Uterus (tissue), 4 donors: ENCODE measurements at places on chromosomes 12 and 14.

DNA sequence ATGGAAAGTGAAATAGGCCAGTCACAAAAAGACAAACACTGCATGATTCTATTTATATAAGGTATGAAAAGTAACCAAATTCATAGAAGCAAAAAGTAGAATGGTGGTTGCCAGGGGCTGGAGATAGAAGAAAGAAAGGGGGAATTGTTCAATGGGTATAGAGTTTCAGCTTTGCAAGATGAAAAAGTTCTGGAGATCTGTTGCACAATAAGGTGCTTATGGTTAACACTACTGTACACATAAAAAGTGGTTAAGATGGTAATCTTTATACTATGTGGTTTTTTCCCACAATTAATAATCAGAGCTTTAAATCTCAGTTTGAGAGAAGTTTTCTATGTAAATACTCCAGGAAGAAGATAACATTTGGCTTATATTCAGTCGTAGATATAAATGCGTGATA lies 73.4 kb downstream of the SLC38A4 start:
- no peak overlapping the region for H3K4me3 ChIP-seq
- DNase-seq, result no peak
- no peak overlapping the region for H3K27ac ChIP-seq
- no peaks in the 10 kb centered on the region for H3K36me3 ChIP-seq
- no peaks in the 10 kb centered on the region for H3K4me1 ChIP-seq
- H3K27me3 ChIP-seq, result no peaks in the 10 kb centered on the region

GRCh38 chr12:27101290-27101689 lies 18.9 kb upstream of the C12orf71 start:
- H3K36me3 ChIP-seq, result no peaks in the 10 kb centered on the region
- no peak overlapping the region for H3K27ac ChIP-seq
- H3K4me3 ChIP-seq, result no peak overlapping the region
- H3K27me3 ChIP-seq, result no peaks in the 10 kb centered on the region
- H3K4me1 ChIP-seq, result no peaks in the 10 kb centered on the region

GRCh38 chr14:72740966-72741825 lies 152.7 kb downstream of the DPF3 start:
- no peaks in the 10 kb centered on the region for H3K4me1 ChIP-seq
- no peak for DNase-seq
- no peaks in the 10 kb centered on the region for H3K36me3 ChIP-seq
- no peak overlapping the region for H3K27ac ChIP-seq
- no peak overlapping the region for H3K4me3 ChIP-seq

- H3K36me3 ChIP-seq, result no peaks in the 10 kb centered on the region
- DNase-seq, result no peak
- H3K4me3 ChIP-seq, result no peak overlapping the region
- H3K27me3 ChIP-seq, result no peaks in the 10 kb centered on the region
- no peak overlapping the region for H3K27ac ChIP-seq
Observed at GRCh38 chr12:55043542-55043941, 23.8 kb downstream of the NEUROD4 start.

DNA sequence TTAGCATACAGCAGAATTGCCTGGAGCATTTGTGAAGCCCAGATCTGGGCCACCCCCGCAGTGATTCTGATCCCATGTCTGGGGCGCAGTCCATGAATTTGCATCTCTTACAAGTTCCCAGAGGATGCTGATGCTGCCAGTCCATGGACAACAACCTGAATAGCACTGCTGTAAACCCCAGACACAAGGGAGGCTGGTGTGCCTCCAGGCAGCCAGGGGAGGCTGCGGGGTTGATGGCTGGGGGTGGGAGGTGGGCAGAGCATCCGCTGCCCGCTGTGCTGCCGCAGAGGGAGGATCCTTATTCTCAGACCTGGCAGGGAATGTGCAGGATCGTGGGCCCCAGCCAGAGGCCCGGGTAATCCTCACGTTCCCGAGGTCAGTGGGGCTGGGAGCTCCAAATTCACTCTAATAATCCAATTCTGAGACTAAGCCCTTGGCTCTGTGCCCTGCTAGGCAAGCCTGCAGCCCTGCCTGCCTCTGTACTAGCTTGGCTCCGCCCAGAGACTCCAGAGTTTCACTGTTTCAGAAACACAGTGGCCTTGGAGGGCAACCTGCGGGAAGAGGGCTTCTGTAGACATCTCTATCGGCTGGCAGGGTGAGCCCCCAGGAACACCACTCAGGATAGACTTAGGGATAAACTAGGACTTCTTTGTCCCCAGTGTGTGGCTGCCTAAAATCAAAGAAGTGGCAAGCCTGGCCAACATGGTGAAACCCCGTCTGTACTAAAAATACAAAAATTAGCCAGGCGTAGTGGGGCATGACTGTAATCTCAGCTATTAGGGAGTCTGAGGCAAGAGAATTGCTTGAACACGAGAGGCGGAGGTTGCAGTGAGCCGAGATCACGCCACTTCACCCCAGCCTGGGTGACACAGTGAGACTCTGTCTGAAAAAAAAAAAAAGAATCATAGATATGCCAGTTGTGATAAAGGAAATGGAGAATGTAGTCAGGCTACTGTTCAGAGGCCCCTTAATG lies 17.8 kb upstream of the MLEC start:
- no peaks in the 10 kb centered on the region for H3K36me3 ChIP-seq
- no peaks in the 10 kb centered on the region for H3K27me3 ChIP-seq
- H3K4me3 ChIP-seq, result no peak overlapping the region
- H3K27ac ChIP-seq, result no peak overlapping the region
- no peak for DNase-seq

- H3K4me3 ChIP-seq, result no peak overlapping the region
- no peaks in the 10 kb centered on the region for H3K36me3 ChIP-seq
- DNase-seq, result no peak
- no peak overlapping the region for H3K27ac ChIP-seq
- H3K27me3 ChIP-seq, result no peaks in the 10 kb centered on the region
Observed at GRCh38 chr14:36214476-36215216, 38.1 kb upstream of the PTCSC3 start.

- no peaks in the 10 kb centered on the region for H3K36me3 ChIP-seq
- no peak for DNase-seq
- H3K4me1 ChIP-seq, result peaks cover 14% of the 10 kb centered on the region
- no peaks in the 10 kb centered on the region for H3K27me3 ChIP-seq
- H3K4me3 ChIP-seq, result peak overlapping the region; percentile 99
Observed at GRCh38 chr12:6604259-6605029, 2.7 kb downstream of the CHD4 start.

GRCh38 chr12:117360222-117360550 lies 1.2 kb downstream of the NOS1 start:
- no peak overlapping the region for H3K27ac ChIP-seq
- no peaks in the 10 kb centered on the region for H3K27me3 ChIP-seq
- no peak for DNase-seq
- no peak overlapping the region for H3K4me3 ChIP-seq
- H3K36me3 ChIP-seq, result no peaks in the 10 kb centered on the region

DNA sequence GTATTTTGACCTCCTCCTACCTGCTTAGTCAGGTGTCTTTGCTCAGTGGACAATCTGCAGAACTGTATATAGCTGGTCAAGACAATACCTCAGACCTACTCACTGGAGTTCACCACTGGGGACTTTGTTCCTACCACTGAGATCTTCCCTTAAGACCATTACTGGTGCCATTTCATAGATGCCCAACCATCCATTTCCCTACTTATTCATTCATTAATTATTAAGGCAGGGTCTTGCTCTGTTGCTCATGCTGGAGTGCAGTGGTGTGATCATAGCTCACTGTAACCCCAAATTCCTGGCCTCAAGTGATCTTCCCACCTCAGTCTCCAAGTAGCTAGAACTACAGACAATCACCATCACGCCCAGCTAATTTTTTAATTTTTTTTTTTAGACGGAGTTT lies 22.8 kb upstream of the CRADD start:
- no peaks in the 10 kb centered on the region for H3K27me3 ChIP-seq
- H3K36me3 ChIP-seq, result no peaks in the 10 kb centered on the region
- no peaks in the 10 kb centered on the region for H3K4me1 ChIP-seq

DNA sequence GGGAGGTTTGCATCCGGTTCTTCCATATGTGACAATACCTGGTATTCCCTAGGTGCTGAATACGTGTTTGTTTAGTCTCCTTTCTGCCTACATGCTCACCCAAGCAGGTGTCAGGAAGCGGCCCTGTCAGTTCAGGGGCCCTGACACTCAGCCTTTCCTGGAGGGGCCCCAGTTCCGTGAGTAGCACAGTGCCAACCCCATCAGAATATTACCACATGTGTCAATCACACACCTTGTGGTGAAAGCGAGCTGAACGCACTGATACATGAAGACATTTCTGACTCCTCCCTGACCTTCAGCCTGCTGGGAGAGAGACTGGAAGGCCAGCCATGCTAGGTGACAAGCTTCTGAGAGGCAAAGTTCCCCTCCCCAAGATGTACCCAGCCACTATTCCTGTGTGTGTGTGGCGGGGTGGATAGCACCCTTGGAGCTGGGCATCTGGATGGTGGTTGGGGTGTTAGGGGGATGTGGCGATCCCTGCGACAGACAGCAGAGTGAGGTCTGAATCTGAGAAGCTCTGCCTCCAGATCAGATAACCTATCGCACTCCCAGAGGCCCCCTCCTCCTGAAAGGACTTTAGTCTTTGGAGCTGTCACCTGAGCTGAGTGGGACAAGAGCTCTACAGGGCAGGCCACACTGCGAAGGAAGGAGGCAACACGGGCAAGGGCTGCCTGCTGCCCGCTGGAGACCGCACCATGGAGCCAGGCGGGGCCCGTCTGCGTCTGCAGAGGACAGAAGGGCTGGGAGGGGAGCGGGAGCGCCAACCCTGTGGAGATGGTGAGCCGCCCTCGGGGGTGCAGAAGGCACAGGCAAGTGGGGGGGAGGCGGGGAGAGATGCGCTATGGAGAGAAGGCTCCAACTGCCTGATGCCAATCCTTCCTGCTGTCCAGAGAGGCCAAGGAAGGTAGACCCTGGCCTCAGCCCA lies at the start of gene SOAT2:
Gene SOAT2 (plus strand): TSS at position 604 of the 925 bp plus-strand sequence. CDS start 92 bp downstream, at position 696.
- no peak within 1 kb of the TSS for H3K4me3 ChIP-seq
- H3K27me3 ChIP-seq, result no peaks in the 10 kb centered on the region
- peaks cover 8% of the 10 kb centered on the region for H3K4me1 ChIP-seq
- no peak within 1 kb of the TSS for H3K27ac ChIP-seq
- no peaks in the 10 kb centered on the region for H3K36me3 ChIP-seq

DNA sequence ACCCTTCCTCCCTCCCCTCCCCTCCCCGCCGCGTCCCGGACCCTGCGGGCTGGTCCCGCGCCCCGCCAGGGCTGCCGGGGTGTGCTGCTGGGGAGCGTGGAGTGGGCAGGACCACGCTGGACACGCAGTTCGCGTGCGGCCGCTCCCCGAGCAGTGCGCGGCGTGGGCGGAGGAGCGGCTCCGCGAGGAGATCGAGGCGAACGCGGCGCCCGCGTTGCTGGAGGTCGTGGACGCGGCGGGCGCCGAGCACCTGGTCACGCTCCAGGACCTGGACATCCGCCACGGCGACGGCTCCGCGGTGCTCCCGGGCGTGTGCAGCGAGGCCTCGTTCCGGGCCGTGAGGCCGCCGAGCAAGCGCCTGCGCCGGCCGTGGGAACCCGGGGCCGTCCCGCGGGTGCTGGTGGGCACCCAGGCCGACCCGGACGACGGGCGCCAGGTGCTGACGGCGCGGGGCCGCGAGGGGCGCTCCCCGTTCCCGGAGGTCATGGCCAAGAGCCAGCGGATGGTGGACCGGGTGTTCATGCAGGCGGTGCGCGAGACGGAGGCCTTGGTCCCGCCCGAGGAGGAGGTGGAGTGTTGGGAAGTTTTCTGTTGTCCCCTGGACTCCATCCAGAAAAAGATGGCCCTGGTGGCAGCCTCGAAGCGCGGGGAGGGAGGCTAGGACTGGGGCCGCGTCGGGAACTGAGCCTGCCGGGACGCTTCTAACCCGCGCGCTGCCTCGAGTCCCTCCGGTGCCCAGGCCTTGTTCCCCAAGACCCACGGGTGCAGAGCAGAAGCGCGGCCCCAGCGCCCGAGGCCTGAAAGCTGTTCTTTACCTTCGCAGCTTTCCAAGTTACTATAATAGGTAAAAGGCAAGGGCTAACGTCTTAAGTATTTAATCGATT lies 54.7 kb upstream of the EIF5 start:
- peaks cover 11% of the 10 kb centered on the region for H3K27me3 ChIP-seq
- no peak for DNase-seq
- H3K4me3 ChIP-seq, result peak overlapping the region; percentile 28
- peaks cover 11% of the 10 kb centered on the region for H3K4me1 ChIP-seq

DNA sequence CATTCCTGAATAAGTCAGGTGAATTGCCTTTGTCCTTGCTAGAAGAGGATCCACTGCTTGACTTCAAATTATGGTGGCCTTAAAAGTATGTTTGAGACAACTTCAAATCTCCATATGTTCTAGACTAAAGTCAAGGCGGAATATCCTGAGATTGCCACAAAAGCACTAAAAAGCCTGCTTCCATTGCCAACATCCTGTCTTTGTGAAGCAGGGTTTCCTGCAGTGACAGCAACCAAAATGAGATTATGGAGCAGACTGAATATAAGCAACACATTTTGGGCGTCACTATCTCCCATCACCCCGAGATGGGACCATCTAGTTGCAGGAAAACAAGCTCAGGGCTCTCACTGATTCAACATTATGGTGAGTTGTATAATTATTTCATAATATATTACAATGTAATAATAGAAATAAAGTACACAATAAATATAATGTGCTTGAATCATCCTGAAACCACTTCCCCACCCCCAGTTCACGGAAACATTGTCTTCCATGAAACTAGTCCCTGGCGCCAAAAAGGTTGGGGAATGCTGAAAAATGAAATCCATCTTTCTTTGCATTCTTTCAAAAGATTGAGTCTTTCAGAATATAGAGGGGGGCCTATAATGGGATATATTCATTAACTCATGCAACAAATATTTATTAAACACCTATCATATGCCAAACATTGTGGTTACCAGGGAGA lies 143.7 kb downstream of the GPHN start:
- no peak overlapping the region for H3K4me3 ChIP-seq
- H3K27me3 ChIP-seq, result no peaks in the 10 kb centered on the region
- H3K4me1 ChIP-seq, result no peaks in the 10 kb centered on the region
- H3K36me3 ChIP-seq, result no peaks in the 10 kb centered on the region
- DNase-seq, result no peak
- H3K27ac ChIP-seq, result no peak overlapping the region

GRCh38 chr12:23211384-23212320 lies 586.7 kb downstream of the ETNK1 start:
- no peaks in the 10 kb centered on the region for H3K4me1 ChIP-seq
- DNase-seq, result no peak
- H3K27me3 ChIP-seq, result no peaks in the 10 kb centered on the region
- H3K4me3 ChIP-seq, result no peak overlapping the region
- peak overlapping the region; percentile 6 for H3K27ac ChIP-seq
- no peaks in the 10 kb centered on the region for H3K36me3 ChIP-seq

DNA sequence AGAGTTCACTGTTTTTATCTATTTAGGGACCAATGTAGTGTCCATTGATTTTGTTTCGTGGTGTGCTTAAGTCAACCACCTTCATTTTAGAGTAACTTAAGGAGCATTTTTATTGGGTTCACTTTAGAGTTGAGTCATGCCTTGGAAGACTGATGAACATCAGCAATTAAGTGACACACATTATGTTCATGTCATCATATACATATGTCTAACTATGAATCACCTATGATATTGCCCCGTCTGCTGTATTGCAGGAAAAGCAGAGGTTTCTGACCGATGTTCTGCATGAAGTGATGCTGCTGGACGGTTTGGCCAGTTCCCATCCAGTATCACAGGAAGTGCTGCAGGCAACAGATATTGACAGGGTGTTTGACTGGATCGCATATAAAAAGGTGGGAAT lies 227.1 kb downstream of the TRHDE start:
- H3K4me3 ChIP-seq, result no peak overlapping the region
- no peaks in the 10 kb centered on the region for H3K4me1 ChIP-seq
- no peaks in the 10 kb centered on the region for H3K36me3 ChIP-seq
- no peak overlapping the region for H3K27ac ChIP-seq
- no peaks in the 10 kb centered on the region for H3K27me3 ChIP-seq

GRCh38 chr12:29533815-29534489 lies 36.5 kb upstream of the OVCH1 start:
- H3K27me3 ChIP-seq, result no peaks in the 10 kb centered on the region
- H3K27ac ChIP-seq, result no peak overlapping the region
- no peak overlapping the region for H3K4me3 ChIP-seq
- H3K36me3 ChIP-seq, result no peaks in the 10 kb centered on the region
